NCI-H748 treated with DMSO at 0.1 percent for 48 hours (cell line): ENCODE measurements at places on chromosomes 7 and 10.

DNA sequence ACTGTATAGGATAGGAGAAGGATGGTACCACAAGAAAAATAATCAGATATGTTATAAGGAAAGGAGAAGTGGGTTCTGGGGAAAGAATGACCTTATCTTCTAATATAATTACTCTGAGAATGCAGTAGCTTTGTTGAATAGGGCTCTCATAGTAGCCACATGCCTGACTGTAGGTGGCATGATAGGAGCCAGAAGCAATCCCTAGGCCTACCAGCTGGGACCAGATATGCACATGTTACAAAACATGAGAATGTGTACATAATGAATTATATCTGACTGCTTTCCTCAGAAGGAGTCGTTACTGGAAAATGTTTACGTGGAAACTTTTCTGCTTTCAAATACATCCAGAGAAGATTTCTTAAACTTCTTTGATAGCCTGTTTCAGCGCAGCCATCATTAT lies 53.2 kb upstream of the FAM3C start:
- DNase-seq = no peak

DNA sequence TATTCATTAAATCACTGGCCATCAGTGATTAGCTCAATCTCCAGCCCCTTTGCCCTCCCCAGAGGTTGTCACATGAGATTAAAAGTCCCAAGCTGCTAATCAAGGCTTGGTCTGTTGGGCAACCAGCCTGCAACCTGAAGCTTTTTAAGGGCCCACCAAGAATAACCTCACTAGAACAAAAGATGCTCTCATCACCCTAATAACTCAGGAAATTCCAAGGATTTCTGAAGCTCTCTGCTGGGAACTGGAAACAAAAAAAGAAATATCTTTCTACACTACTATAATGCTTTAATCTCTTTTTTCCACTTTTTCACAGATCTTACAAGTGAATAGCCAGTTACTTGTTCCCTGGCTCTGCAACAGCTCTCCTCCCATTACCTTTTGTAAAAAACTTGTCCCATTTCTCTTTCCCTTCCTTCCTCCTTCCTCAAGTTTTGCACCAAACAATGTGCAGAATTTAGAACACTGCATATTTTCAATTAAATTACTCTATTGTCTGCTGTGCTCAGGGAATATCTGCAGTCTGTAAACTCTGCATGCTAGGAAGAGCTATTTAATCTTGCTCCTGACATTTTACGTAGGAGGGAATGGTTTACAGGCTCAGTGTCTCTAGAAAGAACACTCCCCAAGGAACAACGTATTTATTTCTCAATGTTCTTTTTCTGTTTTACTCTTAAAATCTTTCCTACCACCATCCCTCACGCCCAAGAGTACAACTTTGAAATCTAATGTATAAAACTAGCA lies 169.1 kb downstream of the IMMP2L start:
- no peak for DNase-seq

- no peak for DNase-seq
Observed at GRCh38 chr7:135842446-135843179, 94.0 kb upstream of the FAM180A start.

GRCh38 chr10:75170215-75170614 lies 40.4 kb upstream of the VDAC2 start:
- DNase-seq = no peak

- DNase-seq = no peak
Observed at GRCh38 chr10:21995557-21995956, 8.0 kb downstream of the DNAJC1 start.

DNA sequence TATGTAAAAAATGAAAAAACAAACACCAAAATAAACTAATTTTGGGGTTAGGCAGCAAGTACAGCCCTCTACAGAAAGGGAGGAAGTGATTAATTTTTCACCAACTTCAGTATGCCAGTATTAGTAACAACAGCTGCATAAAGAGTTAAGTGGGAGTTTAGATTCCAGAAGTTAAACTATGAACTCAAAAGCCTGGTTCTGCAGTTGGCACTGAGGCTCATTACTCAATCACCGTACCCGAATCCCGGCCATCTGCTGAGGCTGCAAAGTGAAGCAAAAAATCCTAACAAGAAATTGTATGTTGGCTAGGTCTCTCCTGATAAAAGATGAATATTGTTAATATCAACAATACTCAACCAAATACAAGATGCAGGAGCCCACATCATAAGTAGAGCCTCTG lies 4.0 kb downstream of the NUDT5 start:
- no peak for DNase-seq

- no peak for DNase-seq
Observed at GRCh38 chr10:77869626-77870420, 56.7 kb downstream of the DLG5 start.

DNA sequence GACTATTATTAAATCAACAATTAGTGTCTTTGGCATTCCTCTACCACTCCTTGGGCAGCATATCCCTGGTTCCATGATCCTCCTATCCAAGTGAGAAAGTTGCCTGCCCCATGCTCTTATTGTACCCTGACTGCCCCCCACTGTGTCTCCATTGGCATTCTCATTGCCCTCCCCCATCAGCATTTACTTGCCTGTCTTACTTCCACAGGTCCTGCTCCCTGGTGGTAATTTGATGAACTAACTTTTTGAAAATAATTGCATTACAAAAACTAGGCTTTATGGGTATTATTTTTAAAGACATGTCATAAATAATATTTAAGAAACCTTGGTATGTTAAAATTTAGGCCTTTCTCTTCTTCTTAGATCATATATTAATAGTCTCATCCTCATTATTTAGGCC lies 346.4 kb downstream of the PCLO start:
- DNase-seq = no peak

DNA sequence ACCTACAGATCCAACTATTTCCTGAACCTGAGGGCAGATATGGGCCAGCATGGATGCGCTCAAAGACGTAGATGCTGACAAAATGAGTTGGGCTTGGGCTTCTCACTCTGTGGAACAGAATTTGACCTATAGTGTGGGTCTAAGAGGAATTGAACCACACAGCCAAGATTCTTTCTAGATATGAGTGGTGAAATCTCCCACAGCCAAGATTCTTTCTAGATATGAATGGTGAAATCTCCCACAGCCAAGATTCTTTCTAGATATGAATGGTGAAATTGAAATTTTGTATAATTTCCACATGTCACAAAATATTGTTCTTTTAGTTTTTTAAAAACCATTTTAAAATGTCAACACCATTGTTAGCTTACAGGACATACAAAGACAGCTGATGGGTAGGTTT lies 215.4 kb upstream of the LRGUK start:
- DNase-seq = no peak

- no peak for DNase-seq
Observed at GRCh38 chr7:34143402-34143801, 238.1 kb downstream of the BMPER start.

- no peak for DNase-seq
Observed at GRCh38 chr10:17062493-17062892, 67.1 kb downstream of the CUBN start.

DNA sequence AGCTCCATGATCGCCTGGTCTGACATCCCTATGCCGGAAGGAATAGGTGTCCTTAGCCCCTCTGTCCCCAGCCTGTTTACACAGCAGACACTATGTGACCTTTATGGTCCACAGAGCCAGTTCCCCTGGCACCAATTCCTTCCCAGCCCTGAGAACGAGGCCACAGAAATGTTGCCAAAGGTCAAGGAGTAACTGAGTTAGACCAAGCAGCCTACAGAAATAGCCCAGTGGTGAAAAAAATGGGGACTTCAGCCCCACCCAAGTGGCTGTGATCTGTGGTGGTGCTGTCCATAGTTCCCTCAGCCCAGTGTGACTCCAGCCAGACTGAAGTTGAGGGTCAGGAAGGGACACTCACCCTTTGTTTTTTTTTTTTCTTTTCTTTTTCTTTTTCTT lies 2.5 kb downstream of the PGAM2 start:
- DNase-seq = no peak

DNA sequence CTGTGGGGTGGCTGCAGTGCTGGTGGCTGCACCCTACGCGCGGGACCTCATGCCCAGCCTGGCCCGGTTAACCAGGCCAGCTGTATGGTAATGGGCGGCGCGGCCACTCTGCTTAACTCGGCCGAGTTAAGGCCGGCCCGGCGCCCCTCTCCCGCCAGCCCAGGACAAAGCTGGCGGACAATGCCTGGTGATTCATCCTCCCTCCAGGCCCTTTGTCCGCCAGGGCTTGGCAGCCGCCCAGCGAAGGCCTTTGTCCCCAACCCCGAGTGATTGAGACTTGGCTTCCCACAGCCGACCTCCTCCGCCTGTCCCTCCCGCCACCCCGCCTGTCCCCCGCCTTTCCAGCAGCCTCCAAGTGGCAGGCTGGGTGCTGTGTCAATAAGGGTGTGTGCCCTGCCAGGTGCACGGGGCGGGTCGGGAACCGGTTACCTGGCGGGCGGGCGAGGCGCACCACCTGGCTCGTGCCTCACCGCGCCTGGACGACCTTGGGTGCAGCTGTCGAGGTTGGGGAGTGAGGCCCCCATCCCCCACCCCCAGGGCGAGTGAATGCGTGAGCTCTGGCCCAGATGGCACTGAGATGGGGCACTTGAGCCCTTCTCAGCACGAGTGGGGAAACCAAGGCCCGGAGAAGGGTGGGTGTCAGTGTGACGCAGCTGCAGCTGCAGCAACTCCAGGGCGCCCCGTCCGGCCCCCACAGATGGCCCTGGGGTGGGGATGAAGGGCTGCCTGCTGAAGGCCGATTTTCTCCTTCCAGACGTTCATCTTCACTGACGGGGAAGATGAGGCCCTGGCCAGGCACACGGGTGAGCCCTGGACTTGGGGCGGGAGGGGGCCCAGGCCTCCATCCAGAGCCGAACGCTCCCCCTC lies 4.6 kb downstream of the LFNG start:
- peak; percentile 91 for DNase-seq

DNA sequence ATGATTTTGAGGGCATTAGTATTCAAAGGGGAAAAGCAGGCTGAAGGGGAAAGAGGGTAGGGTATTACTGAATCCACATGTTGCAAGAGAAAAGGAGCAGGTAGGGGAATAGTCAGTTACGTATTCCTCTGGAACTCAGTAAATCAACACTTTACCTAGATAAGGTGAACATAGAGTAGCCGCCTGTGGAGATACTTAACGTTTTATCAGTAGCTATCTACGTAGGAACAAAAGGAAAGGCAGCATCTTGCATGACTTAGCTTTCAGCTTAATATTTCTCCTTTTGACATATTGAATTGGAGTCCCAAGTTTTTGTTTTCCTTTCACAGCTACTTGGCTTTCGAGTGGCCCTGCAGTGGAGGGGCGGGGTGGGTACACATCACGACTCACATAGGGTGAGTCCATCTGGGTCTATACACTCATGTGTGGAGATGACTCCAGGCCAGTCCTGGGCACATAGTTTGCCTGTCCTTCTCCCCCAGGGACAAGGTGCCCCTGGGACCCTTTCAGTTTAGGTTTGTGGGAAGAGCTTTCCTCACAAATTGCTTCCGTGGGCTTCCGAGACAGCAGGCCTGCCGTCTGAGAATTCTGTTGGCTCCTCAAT lies 48.1 kb downstream of the CCNY start:
- DNase-seq = no peak

DNA sequence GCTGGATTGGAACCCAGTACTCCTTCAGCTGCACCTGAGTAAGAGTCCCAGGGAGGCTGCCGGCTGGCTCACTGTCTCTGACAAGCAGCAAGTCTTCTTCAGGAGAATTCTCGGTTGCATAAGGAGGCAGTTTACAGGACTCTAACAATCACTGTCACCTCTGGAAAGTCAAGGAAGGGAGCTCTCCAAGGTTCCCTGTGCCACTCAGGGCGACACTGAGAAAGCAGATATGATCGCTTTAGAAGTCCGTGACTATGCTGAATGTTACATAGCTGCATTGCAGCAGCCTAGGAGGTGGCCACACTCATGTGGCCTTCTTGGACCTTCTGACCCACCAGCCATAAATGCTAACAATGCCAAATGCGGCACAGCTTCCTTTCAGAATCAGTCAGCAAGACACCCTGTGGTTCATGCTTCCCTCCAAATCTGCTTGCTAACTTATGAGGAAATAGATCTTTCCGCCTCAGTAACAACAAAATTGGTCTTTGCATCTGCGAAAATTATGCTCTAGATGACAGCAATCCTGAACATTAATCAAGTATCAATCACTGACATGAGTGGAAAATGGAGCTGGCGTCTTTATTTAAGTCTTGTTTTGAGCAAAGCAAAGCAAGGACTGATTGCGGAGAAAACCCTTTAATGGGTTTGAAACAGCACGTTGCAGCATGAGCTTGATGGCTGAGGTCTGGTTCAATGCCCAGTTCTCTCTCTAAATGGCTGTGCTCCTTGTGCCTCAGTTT lies 132.9 kb downstream of the ATXN7L1 start:
- no peak for DNase-seq

DNA sequence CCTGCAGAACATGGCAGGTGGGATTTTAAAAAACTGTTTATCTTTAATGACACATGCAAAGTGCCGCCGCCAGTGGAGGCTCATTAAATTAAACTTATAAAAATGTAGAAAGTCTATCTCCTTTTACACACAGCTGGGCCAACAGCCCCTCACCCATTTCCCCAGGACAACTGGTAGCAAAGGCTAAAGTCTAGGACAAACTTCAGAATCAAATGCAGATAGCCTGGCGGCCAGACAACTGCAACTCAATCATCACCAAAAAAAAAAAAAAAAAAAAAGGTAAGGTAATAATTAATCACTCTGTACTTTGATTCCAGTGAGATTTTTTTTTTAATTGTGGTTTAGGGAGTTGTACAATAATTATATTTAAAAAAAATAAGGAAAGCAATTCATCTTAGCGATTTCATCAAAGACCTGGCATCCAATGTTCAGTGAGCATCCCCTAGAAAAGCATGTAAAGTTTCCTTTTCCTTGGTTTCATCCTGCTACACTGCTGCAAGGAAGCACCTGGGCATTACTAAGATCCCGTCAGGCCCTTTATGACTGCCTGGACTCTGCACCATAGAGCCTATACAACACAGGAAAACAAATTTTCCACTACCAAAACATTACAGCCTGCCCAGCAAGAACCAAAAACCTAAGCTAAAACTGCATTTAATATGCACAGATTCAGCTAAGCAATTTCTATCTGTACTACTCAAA lies 98.5 kb downstream of the GRB10 start:
- DNase-seq = no peak

DNA sequence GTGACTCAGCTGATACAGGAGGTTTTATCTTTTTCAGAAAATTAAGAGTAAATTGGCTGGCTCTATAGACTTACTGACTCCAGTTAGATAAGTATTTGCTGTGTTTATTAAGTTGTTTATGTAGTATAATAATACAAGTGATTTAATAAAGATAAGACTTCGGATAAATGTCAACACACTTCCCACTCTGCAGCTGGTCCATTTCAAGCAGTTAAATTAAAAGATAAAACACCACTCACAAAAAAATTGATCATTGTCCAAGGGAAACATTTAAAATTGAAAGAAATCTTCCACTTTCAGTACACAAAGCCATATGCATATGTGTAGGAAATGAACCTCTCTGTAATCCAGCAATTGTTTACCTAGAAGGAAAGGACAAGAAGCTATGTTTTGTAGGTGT lies 106.1 kb upstream of the SP8 start:
- peak; percentile 81 for DNase-seq

GRCh38 chr10:107409522-107409921 lies 245.0 kb upstream of the SORCS1 start:
- DNase-seq = no peak

DNA sequence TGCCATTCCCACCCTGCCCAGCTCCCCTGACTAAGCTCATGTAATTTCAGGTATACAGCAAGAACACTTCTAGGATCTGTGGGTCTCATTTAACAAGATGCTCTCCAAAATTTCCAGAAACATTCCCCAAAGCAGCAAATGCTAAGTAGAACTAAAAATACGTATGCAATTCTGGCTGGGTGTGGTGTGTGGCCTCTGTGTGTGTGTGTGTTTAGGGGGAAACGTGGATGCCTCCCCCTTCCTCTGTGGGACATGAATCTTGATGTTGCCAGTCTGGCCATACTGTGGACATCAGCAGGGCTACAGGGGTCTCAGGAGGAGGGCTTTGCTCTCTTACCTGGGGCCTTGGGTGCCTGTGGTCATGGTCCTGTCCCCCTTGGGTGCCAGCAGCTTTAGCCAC lies 18.4 kb downstream of the EMX2 start:
- no peak for DNase-seq
